ENCODE measurements at places on chromosomes 13 and 19.

GRCh38 chr13:40404967-40405716 is 261.3 kb downstream of the FOXO1 start:
- DNase-seq = no peak

- no peak for DNase-seq
These were observed 122.5 kb downstream of the CDK8 start for GRCh38 chr13:26376430-26376829.

DNA sequence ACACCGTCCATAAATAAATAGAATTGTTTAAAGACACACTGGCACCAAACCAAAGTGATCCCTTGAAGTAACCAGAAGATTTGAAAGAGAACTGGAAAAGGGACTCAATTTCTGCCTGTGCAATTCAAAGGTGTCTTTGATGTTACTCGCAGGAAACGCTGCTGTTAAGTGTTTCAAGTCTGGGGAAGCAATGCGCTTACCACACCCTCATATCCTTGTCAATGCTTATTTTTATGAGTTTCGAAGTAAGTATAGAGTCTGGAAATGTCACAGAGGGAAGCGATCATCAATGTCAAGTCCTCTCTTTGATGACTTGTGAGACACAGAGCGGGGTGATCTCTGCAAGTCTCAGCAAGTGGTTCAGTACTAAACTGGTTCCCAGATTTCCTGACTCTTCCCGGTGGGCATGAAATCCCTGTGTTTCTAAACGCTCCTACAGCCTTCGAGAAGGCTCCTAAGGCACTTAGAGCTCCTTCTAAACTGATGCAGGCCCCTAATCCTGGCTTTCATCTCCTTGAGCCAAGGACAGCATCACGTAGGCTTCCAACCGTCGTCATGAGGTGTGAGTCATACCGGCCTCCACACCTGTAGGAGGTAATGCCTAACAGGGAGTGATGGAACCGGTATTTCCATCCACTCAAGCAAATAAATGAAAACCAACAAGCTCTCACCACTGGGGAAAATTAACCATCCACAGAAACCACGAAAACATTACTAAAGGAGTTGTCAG is 22.8 kb downstream of the SYDE1 start:
- no peak for DNase-seq

- no peak for DNase-seq
These were observed 128.2 kb downstream of the SLITRK1 start for GRCh38 chr13:83753912-83754624.

DNA sequence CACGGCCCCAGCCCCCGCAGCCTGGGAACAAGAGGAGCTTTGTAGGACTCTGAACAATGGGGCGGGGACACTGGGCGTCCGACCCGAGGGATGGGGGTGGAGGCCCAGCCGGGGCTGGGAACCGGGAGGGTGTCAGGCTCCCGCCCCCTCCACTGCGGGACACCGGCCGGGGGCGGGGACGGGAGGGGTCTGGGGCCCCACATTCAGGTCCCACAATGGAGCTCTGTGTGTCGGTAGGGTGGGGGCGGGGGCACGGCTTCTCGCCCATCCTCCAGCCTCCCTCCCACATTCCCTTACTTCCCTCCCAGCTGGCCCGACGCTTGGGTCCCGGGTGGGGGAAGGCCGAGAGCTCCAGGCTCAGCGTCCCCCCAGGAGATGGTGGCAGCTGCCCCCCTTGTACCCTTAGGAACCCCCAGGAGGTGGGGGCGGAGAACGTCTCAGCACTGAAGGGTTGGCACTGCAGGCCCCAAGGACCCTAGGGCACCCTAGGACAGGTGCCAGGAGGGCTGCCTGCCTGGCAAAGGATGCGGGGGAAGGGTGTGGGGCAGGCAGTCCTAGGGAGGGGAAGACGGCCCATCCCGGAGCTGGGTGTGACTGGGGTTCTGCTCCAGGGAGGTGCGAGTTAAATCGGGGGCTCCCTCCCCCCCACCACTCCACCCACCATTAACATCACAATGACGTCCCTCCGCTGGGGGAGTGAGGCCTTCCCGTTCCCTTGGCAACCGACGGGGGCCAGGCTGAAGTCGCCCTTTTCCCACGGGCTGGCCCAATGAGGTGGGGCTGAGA is 5.3 kb downstream of the TTYH1 start:
- DNase-seq = no peak

DNA sequence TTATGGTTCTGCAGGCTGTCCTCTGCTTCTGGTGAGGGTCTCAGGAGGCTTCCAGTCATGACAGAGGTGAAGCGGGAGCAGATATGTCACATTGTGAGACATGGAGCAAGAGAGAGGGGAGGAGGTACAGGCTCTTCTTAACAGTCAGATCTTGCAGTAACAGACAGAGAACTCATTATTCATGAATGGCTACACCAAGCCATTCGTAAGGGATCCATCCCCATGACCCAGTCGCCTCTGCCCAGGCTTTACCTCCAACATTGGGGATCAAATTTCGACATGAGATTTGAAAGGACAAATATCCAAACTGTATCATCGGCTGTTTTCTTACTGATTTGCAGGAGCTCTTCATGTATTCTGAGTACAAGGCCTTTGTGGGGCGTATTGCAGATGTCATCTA is 21.7 kb downstream of the ZNF507 start:
- no peak for DNase-seq

- DNase-seq = no peak
These were observed 82.5 kb downstream of the AKAP11 start for GRCh38 chr13:42354241-42355091.

GRCh38 chr19:49691243-49692146 is 579 bp downstream of the CPT1C start:
- DNase-seq = no peak

GRCh38 chr19:30168760-30169159 is 203.4 kb upstream of the ZNF536 start:
- no peak for DNase-seq

DNA sequence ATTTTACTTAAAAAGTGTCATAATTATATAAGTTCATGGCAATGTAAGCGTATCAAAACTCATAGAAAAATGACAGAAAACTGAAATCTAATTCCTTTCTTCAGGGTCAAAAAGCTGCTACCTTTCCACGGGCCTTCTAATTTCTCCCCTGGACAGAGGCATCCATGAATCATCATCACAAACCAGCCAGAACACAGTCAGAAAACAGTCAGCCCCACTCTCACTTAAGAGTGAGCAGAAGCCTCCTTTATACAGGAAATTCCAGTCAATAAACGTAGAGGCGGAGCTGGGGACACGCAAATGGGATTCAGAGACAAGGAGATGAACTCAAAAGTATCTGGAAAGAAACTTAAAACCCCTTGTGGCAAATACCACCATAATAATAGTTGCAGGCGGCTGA is 54.2 kb upstream of the ABCC4 start:
- DNase-seq = no peak

GRCh38 chr19:52638601-52639000 is 446 bp upstream of the ZNF83 start:
- DNase-seq = no peak

DNA sequence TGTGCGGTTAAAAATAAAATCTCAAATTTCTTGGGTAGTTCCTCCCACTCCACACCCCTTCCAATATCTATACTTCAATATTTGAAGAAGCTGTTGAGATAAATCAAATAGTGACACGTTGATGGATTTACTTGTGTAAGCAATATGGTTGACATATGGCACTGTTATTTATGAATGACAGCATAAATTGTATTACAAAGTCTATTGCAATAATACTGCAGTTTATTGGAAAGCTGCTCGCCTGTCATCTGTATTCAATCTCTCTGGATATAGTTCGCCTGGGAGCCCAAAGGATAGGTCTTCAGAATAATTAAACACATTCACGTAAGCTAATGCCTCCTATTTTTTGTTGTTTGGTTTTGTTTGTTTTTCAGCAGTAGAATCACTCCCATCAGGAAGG is 5.0 kb upstream of the ZIC5 start:
- DNase-seq = no peak

GRCh38 chr13:46396341-46396740 is 9.3 kb upstream of the RUBCNL start:
- no peak for DNase-seq

- no peak for DNase-seq
These were observed 25.6 kb upstream of the NDFIP2 start for GRCh38 chr13:79455331-79455730.

DNA sequence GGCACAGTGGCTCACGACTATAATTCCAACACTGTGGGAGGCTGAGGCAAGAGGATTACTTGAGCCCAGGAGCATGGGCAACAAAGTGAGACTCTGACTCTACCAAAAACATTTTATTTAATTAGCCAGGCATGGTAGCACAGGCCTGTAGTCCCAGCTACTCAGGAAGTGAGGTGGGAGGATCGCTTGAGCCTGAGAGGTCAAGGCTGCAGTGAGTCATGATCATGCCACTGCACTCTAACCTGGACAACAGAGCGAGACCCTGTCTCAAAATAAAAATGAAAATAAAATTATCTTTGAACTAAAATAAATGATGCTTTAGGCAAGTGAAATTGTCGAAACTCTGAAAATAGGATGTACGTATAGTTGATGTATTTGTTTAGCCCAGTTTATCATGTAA is 8.2 kb upstream of the CLN5 start:
- no peak for DNase-seq

GRCh38 chr19:12093777-12094176 is 29.2 kb downstream of the ZNF844 start:
- no peak for DNase-seq

DNA sequence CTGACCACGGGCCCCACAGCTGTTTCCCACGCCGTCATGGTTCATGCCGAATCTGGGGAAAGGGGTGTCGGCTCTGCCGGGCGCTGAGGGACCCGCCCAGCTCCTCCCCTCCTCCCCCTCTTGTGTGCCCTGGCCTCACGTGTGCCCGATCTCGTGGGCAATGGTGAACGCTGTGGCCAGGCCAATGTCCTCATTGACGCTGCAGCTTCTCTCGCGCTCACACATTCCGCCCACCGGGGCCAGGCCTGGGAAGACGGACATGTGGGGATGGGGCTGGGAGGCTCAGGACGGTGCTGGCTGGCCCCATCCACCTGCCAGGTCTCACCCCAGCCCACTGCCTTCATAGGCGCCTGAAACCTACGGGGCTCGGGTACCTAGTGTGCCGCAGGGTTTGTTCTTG is 14.3 kb downstream of the ADAMTS10 start:
- DNase-seq = no peak

GRCh38 chr13:25046985-25047511 is 48.9 kb upstream of the PABPC3 start:
- no peak for DNase-seq

- DNase-seq = no peak
These were observed 39.1 kb upstream of the SLC15A1 start for GRCh38 chr13:98791611-98792010.

DNA sequence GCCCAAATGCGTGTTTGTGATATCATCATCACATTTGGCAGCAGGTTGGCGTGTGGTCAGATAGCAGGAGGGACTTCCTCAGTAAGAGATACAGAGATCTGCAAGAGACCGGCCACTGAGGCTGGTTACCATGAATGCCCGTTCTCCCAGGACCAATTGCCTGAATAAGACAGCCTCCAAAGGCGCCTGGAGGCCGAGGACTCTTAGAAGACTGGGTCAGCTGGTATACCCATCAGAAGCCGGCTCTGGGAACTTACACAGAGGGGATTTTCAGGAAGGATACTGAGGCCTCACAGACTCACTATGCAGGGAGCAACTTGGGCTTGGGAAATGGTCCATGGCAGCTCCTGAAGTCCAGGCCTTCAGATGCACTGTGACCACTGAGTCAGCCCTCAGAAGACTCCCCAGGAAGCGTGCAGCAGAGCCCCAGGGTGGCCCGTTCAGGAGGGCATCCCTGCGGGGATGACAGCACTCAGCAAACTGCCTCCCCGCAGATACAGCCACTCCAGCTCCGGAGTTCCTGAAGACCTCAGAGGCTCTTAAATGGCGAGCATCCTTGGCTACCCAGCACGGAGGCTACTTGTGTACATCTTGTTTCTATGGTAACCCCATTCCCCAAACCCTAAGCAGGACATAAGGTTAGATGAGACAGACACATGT is 26.4 kb upstream of the VSTM2B start:
- no peak for DNase-seq

GRCh38 chr13:41213316-41213715 is 18.9 kb upstream of the KBTBD7 start:
- no peak for DNase-seq

GRCh38 chr19:7013678-7014077 is 7.6 kb downstream of the MBD3L2B start:
- no peak for DNase-seq

GRCh38 chr19:51331716-51332115 is 10.2 kb downstream of the VSIG10L start:
- no peak for DNase-seq

DNA sequence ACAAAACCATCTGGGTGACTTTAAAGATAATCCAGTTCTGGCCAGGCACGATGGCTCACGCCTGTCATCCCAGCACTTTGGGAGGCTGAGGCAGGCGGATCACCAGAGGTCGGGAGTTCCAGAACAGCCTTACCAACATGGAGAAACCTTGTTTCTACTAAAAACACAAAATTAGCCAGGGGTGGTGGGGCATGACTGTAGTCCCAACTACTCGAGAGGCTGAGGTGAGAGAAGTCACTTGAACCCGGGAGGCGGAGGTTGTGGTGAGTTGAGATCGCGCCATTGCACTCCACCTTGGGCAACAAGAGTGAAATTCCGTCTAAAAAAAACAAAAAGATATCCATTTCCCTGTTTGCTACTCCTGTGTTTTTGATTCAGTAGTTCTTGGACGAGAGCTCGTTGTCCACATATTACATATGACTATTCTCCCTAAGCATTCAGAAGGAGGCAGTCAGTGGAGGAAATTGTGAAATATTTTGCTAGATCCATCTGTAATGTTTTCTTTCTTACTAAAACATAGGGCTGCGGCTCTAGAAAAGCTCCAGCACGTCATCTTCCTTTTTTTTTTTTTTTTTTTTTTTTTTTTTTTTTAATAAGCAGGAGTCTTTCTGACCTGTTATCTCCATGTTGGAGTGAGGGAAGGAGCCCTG is 33.6 kb downstream of the ZNF701 start:
- DNase-seq = no peak

- DNase-seq = no peak
These were observed 971 bp downstream of the FOSB start for GRCh38 chr19:45468803-45469131.

DNA sequence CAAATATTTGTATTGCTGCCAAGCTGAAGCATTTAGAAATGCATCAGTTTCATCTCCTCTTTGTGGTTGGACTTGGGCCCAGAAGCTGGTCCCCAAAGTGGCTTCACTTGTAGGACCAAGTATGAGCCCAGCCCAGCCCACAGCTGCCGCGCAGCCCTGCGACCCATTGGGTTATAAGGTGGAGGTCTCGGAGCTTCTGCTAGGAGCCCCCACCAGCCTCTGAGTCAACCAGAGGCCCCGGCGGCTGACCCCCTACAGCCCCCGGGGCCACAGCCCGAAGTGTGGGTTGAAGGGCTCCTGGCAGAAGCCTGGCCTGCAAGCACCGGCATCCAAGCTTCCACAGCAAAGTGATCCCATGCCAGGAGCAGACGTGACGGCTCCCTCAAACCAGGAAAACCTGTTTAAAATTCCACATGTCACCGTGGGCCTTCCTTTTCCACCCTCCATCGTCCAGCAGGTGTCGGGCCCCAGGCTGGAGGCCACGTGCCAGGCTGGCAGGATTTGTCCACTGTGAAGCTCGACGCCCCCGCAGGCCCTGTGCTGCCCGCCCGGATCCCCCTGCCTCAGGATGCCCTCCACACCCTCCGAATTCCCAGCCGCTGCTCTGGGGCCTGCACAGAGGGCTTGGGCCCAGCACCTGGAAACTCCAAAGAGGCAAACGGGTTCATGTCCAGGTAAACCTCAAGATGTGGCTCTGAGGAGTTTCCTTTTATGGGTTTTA is 54.7 kb downstream of the C13orf46 start:
- no peak for DNase-seq

Measured in cortex of kidney (tissue), 1 donor.